ENCODE measurements at places on chromosomes 16 and 17.
A peak's percentile ranks its signal among the peaks of the same experiment; 100 is the strongest.

DNA sequence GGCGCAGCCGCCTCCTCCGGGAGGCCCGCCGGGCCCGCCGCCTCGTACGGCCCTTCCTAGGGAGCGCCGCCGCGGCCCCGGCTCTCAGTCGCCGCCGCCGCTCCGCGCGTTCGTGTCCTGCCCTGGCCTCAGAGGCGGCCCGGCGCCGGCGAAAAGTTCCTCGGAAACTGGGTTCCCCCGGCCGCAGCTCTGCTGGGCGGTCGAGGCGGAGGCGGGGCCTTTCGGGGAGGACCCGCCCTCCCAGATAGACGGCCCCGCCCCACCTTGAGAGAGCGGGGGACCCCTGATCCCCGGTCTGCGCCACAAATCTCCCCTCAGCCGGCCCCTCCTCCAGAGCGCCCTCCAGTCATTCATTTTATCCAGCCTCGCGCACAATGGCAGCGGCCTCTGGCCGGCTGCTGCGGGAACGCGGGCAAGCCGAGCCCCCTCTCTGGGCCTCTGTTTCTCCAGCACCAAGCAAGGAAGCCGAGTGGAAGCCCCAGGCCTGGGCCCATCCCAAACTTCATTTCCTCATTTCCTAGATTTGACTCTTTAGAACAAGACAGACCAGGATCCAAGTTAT is at the start of gene SREBF1:
TSS of gene SREBF1 (minus strand) at position 169 of the 562 bp plus-strand sequence. CDS start 169 bp downstream, outside the sequence.
- no peaks in the 10 kb centered on the region for H3K27me3 ChIP-seq
- H3K4me1 ChIP-seq, result peaks cover 57% of the 10 kb centered on the region
- peak within 1 kb of the TSS; percentile 98 for H3K27ac ChIP-seq
- peak within 1 kb of the TSS; percentile 97 for H3K4me3 ChIP-seq

- H3K27me3 ChIP-seq, result no peaks in the 10 kb centered on the region
- H3K36me3 ChIP-seq, result no peaks in the 10 kb centered on the region
- H3K4me1 ChIP-seq, result no peaks in the 10 kb centered on the region
- H3K4me3 ChIP-seq, result no peak overlapping the region
Measured at GRCh38 chr17:5978496-5978895, 91.7 kb upstream of the WSCD1 start.

DNA sequence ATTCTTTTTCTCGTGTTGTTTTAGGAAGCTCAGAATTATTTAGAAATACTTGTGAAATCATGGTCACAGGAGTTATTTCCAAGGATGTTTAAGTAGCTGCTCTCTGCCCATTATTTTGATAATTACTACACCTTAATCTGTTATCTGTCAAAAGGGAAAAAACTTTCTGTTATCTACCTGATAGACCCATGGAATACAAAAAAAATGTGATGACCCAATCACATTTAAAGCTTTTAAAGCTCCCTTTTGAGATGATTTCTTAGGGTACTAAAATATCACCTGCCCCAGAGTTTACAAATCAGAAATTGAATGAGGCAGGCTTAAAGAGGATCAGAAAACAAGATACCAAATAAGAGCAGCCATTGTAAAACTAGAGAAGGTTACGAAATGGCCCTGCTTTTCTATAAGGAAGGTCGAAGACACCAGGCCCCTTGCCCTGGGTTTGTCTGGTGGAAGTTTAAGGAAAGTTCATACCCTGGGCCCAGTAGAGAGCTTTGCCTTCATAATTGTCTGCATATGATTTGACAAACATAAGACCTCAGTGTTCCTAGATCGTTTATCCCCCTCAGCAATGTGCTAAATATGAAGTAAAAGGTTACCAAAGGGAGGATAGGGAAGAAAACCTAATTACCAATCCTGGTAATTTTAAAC is 149.9 kb upstream of the TBX2 start:
- peaks cover 28% of the 10 kb centered on the region for H3K4me1 ChIP-seq
- no peak overlapping the region for H3K27ac ChIP-seq
- no peak overlapping the region for H3K4me3 ChIP-seq
- no peaks in the 10 kb centered on the region for H3K36me3 ChIP-seq
- no peak for DNase-seq
- H3K27me3 ChIP-seq, result no peaks in the 10 kb centered on the region

GRCh38 chr17:37213927-37214326 is 161.9 kb upstream of the C17orf78 start:
- no peak overlapping the region for H3K4me3 ChIP-seq
- 0 out of 2 replicates have a peak, but pooled peaks cover 8% of the 10 kb centered on the region for H3K4me1 ChIP-seq
- H3K36me3 ChIP-seq, result 0 out of 2 replicates have a peak, but pooled peaks cover 6% of the 10 kb centered on the region
- H3K27ac ChIP-seq, result peak overlapping the region; percentile 69

DNA sequence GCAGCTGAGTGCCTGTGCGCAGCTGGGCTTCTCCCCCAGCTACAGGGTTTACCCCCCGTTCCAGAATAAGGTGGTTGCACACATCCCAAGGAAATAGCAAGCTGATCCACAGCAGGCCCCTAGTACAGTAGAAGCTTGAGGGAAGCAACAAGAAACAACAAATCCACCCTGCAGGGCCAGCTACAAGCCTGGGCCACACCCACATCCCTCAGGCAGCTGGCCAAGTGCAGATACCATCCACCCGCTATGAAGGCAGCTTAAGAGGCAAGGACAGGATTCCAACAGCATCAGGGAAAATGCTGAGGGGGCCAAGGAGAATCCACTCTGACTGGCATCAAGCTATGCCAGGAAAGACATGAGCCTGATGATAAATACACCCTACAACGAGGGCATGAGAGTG is 66.9 kb upstream of the RCVRN start:
- no peaks in the 10 kb centered on the region for H3K27me3 ChIP-seq
- DNase-seq, result no peak

Measured in GM23338 (cell line).